Memory B cell (primary cell): ENCODE measurements at places on chromosomes 2 and 18.

DNA sequence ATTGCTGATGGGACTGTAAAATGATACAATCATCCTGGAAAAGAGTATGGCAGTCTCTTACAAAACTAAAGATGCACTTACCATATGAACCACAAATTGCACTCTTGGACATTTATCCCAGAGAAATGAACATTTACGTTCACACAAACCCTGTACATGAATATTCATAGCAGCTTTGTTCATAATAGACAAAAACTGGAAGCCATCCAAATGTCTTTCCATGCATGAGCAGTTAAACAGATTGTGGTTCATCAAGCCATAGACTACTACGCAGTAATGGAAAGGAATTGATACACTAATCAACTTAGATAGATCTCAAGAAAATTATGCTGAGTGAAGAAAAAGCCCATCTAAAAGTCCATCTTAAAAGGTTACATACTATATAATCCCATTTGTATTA is 156.1 kb upstream of the SLC39A10 start:
- DNase-seq: no peak

GRCh38 chr18:24991141-24992060 is 360.6 kb downstream of the ZNF521 start:
- DNase-seq: no peak

- peak; percentile 84 for DNase-seq
Observed at GRCh38 chr2:25673300-25674076, at the start of gene DTNB. TSS of gene DTNB (minus strand) at chr2:25673577. CDS start at chr2:25652660, 20,917 bp downstream.

DNA sequence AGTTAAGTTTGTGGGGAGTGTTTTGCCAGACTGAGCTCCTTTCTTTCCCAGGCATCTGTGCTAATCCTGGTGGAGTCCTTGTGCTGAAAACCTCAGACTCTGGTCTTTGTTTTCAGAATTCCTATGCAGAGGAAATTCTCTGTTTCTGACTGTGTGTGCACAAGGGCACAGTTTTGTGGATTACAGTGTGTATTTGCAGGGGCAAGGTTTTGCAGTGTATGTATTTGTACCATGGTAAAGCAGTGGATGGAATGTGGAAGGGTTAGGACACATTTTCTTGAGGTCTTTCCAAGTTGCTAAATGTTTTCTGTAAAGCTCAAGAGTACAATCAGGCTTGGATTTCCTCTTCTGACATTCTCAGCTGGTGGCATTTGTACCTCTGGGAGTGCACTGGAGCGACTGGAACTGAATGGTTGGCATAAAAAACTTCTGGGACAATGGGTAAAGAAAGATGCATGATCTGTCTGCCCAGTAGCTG is 139.5 kb upstream of the RND3 start:
- no peak for DNase-seq

DNA sequence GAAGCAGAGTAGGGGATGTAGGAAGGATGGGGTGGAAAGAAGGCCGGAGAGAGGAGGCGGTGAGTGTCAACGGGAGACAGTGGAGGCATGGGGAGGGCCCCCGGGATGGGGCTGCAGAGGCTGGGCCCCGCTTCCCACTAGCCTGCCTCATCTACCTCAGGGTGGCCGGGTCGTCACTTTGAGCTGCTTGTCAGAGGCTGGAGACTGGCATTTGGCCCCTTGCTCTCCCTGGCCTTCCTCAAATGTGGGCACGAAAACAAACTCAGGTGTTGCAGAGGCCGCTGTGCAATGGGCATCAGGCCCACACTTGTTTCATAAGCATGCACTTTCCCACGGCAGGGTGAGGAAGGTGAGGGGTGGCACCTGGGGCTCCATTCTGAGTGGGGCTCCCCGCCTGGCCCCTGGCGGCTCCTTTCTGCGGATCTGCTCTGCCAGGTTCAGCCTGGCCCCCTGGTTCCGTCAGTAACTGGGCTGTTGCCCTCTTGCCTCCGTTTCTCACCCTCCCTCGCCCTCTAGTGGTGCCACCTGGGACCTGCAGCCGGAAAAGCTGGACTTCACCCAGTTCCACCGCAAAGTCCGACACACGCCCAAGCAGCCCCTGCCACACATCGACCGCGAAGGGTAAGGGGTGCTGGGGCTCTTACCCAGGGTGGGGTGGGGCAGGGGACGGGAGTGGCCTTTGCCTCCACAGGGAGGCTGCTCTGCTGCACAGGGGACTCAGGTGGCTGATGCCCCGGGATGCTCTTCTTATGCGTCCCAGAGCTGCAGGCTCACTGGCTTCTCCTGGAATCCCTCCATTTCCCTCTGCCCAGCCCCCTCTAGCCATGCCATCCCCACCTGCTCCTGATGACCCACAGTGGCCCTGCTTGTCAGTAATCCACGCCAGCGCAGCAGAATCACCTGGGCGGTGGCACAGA is 125.4 kb downstream of the CTIF start:
- peak; percentile 38 for DNase-seq

GRCh38 chr2:107128381-107128780 is 242.4 kb upstream of the ST6GAL2 start:
- no peak for DNase-seq

GRCh38 chr2:190547886-190548285 is 13.4 kb upstream of the NEMP2 start:
- no peak for DNase-seq

- no peak for DNase-seq
Observed at GRCh38 chr2:215816424-215816823, 196.9 kb downstream of the MREG start.

DNA sequence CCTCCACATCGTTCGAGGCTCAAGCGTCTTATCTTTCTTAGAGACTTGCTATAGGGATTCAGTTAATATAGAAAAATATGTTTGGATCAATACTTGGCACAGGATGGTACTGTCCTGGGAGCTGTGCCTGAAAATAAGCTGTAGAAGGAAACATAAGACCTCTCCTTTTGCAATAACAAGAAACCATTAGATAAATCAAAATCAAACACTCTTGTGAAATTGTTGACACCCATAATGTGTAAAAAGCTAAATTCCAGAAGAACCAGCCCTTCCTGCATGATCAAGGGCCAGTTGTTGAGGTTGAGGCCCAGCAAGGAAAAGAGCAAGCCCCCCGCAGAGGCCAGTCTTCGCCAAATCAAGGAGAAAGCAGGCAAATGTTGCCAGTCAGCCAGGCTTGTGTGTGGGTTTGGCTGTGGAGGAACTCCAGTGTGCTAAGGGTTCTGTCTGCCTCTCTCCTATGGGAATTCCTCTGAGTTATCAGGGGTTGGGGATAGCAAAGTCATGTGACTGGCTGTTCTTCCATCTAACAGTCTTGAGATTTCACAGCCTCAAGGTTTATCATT is 185.7 kb downstream of the ACKR3 start:
- no peak for DNase-seq

DNA sequence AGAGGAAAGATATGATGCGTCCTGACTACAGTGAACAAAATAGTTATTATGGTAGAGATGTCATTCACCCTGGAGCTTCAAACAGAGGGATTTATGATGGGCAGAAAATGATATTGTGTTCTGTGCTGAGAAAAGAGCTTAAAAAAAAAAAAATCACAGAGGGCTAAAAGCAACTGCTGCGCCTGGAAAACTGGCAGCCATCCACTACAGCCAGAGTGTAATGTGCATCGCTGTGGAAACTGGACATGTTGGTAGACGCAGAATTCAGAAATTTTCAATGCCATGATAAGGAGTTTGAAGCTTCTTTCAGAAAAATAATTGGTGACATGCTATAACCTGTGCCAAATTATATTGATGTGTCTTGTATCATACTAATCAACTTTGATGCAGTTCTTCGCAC is 122.9 kb upstream of the SOX11 start:
- no peak for DNase-seq

- DNase-seq: no peak
Observed at GRCh38 chr18:62942578-62942977, 227.2 kb downstream of the PHLPP1 start.

GRCh38 chr2:64203858-64204632 is 59.8 kb upstream of the PELI1 start:
- peak; percentile 42 for DNase-seq

- DNase-seq: no peak
Observed at GRCh38 chr2:76464310-76464709, 753.6 kb upstream of the GCFC2 start.

GRCh38 chr2:131063501-131064283 is 29.6 kb downstream of the FAM168B start:
- DNase-seq: no peak

- DNase-seq: no peak
Observed at GRCh38 chr2:144239726-144240125, 280.2 kb downstream of the ZEB2 start.

DNA sequence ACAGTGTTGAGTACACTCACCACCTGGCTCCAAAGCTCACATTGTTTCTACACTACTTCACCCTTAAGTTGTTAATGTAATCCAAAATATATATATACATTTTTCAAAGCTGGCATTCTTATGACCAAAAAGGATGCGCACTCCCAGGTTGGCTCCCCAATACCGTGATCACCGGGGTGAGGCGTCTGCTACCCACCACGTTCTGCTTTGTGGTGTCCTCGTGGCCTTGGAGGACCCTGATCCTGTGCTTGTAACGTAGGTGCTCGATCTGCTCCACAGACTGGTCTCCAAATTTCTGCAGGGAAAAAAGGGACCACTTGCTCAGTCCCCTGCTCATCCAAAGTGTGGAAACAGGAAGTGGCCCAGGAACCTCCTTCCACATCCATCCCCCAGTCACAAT is 25.8 kb downstream of the RPL31 start:
- no peak for DNase-seq

DNA sequence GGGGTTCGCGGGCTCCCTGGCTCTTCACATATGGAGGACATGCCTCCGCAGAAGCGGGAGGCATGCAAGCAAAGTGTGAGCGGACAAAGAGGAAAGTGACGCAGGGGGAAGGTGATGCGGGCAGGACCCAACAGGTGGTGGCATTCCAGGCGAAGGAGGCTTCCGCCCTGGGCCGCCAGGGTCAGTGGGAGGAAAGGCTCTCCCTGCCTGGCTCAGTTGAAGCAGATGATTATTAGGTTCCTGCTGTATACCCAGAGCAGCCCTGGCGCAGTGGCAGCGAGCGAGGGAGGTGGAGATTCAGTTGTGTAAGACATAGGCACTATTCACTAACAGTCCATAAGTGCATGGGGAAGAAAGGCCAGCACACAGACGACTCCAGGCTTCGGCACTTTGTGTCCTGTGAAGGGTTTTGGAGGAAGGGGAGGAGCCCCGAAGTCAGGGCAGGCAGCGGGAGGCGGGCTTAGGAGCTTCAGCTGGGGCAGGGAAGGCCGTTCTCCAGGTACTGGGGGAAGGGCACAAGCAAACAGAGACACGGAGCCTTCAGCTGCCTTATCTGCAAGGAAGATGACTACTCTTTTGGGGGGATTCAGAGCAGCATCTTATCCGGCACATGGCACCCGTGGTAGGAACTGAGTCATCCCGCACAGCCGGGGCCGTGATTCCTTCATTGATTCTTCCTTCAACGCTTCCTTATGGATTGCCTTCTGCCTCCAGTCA is 89.8 kb downstream of the TGOLN2 start:
- DNase-seq: no peak

- no peak for DNase-seq
Observed at GRCh38 chr2:126672980-126673605, 17.1 kb downstream of the GYPC start.

- DNase-seq: no peak
Observed at GRCh38 chr18:59646228-59646962, 50.8 kb downstream of the CCBE1 start.

DNA sequence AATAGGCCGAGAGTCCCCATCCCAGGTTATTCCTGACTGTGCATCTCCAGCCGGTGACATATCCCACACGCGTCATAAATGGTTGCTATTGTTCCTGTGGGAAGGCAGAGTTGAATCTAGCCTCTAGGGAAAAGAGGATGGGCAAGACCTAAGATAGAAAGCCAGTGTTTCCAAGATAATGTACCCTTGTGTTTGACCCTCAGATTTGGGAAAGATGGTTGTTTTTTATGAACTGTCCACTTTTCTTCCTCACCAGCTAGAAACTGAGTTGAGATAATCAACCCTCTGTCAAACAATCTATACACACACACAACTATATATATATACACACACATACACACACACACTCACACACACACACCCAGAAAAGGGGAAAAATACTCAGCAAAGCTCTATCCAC is 131.0 kb downstream of the PRKCE start:
- DNase-seq: no peak

- DNase-seq: no peak
Observed at GRCh38 chr2:54613794-54614257, 109.6 kb upstream of the EML6 start.

GRCh38 chr18:74499633-74500032 is 3.5 kb downstream of the CNDP2 start:
- DNase-seq: peak; percentile 30

GRCh38 chr2:165560377-165560988 is 91.0 kb downstream of the CSRNP3 start:
- DNase-seq: no peak

- no peak for DNase-seq
Observed at GRCh38 chr2:234178330-234179030, 128.0 kb downstream of the SPP2 start.

GRCh38 chr18:59604877-59605276 is 92.3 kb downstream of the CCBE1 start:
- DNase-seq: no peak

DNA sequence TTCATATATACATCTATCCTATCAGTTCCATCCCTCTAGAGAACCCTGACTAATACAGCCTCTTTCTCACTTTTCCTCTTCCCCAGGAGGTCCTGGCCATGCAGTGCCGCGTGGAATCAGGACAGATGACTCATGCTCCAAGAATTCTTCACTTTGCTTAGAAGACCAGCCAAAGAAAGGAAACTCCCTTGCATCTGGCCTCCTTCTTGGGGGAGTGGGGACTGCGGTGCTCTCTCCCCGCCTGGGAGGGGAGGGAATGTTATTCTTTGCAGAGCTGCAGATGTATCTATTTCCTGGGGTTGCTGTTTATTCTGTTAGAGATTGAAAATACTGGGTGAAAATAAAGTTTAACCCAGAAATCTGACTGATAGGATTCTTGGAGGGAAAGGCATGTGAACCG is 111.5 kb upstream of the SH3BP4 start:
- no peak for DNase-seq

GRCh38 chr2:47249931-47250330 is 94.8 kb upstream of the STPG4 start:
- DNase-seq: no peak

- DNase-seq: no peak
Observed at GRCh38 chr18:52750995-52751394, 411.0 kb downstream of the DCC start.

DNA sequence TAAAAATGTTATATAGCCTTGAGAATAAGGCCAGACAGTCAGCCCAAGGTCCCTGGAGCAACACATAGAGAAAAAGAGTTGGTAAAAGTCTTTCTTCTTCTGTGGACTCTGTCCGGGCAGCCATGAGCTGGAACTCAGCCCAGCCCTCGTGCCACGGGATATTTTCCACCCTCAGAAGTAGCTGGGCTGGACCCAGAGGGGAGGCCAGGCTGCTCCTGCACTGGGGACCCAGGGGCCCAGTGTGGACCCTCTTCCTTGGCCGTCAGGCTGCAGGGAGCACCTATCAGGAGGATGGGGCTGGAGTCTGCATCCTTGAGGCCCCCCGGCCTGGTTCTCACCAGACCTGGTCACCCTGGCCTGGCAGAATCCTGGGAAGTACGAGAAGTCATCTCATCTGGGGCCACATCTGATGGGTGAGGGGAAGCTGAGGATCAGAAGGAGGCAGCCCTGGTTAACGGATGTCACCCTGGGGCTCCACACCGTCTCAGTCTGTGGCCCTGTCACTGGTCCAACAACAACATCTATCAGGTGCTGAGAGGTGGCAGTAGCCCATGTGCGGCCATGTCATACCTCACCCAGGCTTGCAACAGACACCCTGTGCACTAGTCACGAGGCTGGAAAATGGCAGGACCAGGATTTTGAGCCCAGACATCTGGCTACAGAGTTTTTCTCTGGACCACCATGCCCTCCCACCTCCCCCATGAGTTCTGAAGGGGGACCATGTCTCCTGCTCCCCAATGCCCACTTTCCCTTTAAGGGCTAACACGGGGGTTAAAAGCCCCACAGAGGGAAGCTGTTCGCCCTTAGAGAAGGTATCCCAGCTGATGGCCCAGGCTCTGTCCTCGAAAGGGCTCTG is 33.0 kb downstream of the SDC1 start:
- no peak for DNase-seq
